ENCODE measurements at places on chromosomes 7 and 10.
A peak's percentile ranks its signal among the peaks of the same experiment; 100 is the strongest.

GRCh38 chr10:3045471-3046209 is 21.7 kb upstream of the PFKP start:
- no peak for DNase-seq

- DNase-seq = no peak
Measured at GRCh38 chr7:44278451-44279161, 46.8 kb downstream of the CAMK2B start.

GRCh38 chr10:80161321-80162083 is 29.0 kb downstream of the PLAC9 start:
- DNase-seq = no peak

DNA sequence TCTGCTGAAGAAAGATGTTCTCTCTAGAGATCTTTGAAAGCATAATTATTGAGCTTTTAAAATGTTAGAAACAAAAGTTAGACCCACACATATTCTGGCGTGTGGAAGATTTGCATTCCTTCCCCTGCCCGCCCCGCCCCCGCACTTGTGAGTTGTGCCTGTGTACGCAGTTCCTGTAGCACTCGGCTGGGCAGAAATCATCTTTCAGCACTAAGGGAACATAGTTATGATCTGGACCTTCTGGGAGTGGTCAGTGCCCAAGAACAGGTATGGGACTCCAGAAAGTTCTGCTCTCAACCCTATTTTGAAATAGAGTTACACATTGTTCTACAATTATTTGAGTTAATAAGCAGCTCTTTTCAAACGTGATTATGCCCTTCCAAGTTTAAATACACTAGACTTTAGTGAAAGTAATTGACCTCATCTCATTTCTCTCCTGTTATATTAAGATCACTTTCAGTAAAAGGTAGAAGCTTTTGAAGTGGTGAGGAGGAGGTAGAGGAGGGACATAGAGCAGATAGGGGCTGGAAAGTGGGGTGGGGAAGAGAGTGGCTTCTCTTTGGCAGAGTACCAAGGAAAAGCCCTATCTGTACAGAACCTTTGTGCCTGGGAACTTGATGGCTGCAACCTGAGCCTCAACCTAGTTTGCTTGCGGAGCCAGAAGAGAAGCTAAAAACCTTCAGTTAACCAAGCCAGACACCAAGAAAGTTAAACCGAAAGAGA is 5.7 kb downstream of the BLVRA start:
- DNase-seq = peak; percentile 29

GRCh38 chr7:13407911-13408310 is 581.6 kb downstream of the ETV1 start:
- DNase-seq = no peak

GRCh38 chr7:100887516-100888290 is 1.8 kb downstream of the UFSP1 start:
- DNase-seq = peak; percentile 76

- no peak for DNase-seq
Measured at GRCh38 chr10:90174531-90174930, 473.1 kb downstream of the KIF20B start.

DNA sequence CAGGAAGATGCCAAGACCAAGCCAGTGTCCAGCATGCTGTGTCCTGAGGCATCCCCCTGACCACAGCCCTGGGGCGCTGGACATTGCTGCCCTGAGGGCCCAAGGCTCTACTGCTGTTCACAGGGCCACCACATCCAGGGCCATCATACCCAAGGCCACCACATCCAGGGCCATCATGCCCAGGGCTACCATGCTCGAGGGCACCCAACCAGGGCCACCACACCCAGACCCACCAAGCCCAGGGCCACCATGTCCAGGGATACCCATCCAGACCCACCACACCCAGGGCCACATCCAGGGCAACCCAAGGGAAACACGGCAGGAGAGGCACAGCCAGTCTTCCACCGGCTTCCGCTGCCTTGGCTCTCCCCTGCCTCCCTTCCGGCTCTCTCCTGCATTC is 17.1 kb downstream of the STK32C start:
- no peak for DNase-seq

GRCh38 chr10:125283191-125283835 is 123.0 kb upstream of the CTBP2 start:
- no peak for DNase-seq

DNA sequence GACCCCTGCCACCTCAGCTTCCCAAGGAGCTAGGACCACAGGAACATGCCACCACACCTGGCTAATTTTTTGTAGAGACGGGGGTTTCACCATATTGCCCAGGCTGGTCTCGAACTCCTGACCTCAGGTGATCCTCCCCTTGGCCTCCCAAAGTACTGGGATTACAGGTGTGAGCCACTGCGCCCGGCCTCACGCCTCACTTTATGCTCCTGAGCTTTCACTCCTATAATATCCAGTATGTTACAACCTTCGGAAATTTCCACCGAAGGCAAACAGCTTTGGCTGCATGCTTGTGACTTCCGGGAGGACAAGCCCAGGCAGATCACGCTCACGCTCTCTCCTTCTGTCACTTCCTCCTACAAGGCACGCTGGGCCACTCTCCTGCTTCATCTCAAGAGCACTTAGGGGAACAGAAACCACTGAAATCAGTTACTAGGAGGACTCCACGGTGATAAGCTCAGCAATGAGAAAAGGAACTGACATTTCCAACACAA is 4.4 kb upstream of the MAD1L1 start:
- DNase-seq = no peak

DNA sequence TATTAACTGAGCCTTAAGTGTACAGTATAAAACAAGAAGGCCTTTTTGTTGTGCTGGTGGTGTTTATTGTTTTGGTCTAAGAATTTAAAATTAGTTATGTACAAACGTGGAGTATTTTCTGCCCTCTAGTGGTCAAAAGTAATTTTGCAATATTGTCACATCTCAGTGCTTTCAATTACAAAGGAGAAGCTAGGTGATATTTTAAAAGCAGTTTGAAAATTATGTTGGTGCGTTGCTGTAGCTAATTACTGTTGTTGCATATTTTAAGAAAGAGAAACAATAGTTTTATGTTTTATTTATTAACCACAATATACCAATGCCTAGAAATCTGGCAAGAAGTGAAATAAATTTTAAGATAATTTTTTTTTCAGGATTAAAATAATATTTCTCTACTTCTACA is 11.4 kb downstream of the NPVF start:
- DNase-seq = peak; percentile 53

GRCh38 chr10:128263891-128264688 is 137.9 kb upstream of the MKI67 start:
- DNase-seq = peak; percentile 64

DNA sequence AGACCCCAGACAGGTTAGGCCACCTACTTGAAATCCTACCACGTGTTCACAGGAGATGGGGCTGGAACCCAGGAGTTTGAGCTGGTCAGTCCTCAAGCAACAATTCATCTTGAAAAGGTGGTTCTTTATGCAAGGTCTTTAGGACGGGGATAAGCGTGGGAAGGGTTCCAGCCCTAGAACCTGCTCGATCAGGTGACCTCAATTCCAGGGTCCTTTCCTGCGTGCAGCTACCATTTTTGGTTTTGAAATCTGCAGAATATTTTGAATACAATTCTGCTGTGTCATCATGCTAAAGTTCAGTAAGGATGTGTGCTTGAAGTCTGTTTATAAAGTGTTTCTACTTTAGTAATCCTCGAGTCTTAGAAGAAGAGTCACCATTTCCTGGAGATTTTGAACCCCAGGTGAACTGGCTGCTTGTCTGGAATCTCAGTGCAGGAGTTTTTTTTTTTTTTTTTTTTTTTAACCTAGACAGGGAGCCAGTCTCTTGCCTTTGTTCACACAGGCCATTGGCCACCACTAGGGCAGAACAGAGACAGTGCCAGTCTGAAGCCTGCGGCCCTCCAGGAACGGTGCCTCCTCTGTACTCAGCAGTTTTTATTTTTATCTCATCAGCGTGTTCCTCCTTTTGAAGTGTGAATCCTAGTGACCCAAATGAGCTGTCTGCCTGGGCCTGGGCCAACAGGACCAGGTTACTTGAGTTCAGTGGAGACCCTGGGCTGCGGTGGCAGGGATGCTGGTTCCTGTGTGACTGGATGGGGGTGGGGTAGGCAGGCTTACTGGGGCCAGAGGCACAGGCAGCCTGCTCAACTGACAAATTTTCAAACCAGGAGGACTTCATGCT is 54.6 kb downstream of the EEPD1 start:
- DNase-seq = peak; percentile 25

DNA sequence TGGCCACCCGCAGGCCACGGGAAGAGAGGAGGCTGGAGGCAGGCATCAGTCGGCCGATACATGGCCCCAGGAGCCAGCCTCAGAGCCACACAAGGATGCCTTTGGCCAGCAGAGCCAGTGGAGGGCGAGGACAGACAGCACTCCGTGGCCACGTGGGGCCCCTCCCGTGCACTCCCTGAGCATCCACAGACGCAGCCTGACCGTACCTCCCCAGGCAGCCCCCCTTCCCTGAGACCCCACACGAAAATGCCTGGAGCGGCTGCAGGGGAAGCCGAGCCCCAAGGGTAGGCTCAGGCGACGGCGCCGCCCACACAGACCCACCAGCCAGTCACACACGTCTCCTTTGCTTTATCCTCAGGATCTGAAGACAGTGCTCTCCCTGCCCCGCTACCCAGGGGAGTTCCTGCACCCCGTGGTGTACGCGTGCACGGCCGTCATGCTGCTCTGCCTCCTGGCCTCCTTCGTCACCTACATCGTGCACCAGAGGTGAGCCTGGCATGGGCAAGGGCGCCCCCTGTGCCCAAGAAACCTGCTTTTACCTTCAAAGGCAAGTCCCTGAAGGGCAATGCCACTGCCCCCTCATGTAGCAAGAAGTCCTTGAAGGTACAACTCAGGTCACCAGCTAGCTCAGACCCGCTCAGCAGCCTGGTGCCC is 9.0 kb downstream of the ADGRA1 start:
- peak; percentile 7 for DNase-seq

GRCh38 chr7:10076660-10077300 is 896.9 kb upstream of the PHF14 start:
- DNase-seq = no peak

DNA sequence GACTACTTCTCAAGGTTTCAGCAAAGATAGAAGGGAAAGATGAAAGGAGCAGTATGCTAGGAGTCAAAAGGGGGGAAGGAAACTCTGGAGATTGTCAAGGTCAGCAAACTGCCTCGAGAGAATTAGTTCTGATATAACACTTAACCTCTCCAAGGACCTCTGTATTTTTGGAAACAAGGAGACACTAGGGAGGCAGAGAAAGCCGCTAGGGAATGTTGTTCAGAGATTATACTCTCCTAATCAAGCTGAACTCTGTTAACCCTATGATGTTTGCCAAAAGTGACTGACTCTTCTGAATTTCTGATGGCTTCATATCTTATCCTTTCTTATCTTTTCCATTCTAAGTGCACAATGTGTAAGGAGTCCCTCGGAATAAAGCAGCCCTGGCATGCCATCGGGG is 27.1 kb downstream of the CREM start:
- DNase-seq = no peak

- no peak for DNase-seq
Measured at GRCh38 chr10:131168238-131168875, 143.2 kb downstream of the TCERG1L start.

GRCh38 chr7:126803990-126804389 is 448.8 kb downstream of the GRM8 start:
- DNase-seq = no peak

DNA sequence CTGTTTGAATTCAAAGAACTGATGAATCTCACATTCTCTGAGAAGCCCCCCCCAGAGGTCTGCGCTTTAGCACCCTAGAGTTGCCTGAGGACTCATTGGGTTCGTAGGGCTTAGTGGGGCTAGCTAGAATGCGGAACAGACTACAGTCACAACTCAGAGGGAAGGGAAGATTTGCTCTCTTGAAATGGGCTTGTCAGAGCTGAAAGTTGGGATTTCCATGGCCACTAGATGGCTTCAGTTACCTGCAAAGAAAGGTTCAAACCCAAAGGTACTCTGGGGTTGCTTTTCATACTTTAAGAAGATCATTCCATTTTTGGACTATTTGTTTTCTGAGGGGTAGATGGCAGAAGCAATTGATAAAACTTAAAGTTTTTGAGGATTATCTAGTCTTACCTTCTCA is 205.0 kb downstream of the BBS9 start:
- peak; percentile 6 for DNase-seq

GRCh38 chr7:7136466-7137381 is 45.6 kb upstream of the C1GALT1 start:
- no peak for DNase-seq

DNA sequence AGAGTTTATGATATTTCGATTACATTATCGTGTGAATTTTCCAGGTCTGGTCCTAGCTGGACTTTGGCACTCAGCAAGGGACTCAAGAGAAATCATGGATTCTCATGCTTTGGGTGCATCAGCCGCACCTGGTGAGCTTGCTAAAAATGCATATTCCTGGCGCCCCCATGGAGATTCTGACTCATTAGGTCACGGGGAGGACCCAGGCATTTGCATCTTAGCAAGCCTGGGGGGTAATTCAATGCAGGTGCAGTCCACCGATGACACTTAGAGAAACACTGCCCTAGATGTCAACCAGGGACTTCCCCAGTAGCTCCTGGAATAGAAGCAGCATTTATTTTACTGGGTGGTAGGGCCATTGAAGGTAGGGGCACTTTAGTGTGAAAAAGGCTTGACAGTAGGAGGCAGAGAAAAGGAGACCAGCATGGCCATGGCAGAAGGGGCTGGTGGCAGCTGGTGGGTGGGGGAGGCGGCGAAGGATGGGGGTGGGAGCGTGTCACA is 29.9 kb upstream of the PDCD4 start:
- no peak for DNase-seq

GRCh38 chr10:46523119-46523961 is 33.1 kb downstream of the GPRIN2 start:
- no peak for DNase-seq

- peak; percentile 67 for DNase-seq
Measured at GRCh38 chr10:90911133-90912051, 9.5 kb downstream of the ANKRD1 start.

DNA sequence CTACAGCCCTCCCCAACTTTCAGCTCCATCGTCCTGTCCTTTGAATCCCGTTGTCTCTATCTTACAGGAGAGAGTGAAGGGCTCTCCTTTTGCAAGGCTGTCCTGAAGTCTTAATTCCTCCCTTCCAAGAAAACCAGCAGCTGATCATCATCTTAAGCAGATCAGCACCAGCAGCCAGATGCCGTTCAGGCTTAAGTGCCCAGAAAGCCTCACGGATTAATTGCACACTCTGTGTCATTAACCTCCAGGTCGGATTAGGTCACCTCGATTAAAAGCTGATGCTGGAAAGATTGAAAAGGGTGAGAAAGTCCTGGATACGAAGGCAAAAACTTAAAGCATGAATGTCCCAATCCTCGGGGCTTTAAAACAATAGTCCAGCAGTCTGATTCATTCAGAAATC is 24.8 kb upstream of the ADARB2 start:
- DNase-seq = no peak

DNA sequence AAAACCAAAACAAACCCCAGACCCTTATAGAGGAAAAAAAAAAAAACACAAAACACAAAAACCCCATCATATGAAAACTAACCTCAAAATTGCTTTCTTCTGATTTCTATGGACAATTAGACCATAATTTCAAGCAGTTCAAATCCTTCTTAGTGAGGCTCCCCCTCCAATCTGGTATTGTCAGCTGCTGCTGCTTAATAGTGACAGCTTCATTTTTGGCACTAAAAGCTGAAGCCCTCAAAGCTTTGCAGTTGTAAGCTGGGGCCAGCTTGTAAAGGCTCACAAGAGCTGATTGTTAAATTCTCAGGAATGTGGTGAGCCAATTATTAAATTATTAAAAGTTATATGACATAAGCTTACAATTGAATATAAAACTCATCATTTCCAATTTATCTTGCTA is 21.9 kb downstream of the ATXN7L1 start:
- no peak for DNase-seq
